ENCODE measurements at places on chromosomes 13 and 19. TPM values are rescaled to one million over a fixed set of nuclear protein-coding genes. Genes with fewer than 3 reads are reported as not detected.

The SMAD9 gene
- 0.08 TPM for total RNA-seq

The TUBB4A gene
- total RNA-seq = 3.0 TPM

The WDR88 gene
- not detected for total RNA-seq

The ASF1B gene
- 76.3 TPM for total RNA-seq

The SBSN gene
- not detected for total RNA-seq

The CLEC11A gene
- 0.83 TPM for total RNA-seq

The CABP5 gene
- total RNA-seq = not detected

The URAD gene
- total RNA-seq = not detected

The OSCAR gene
- total RNA-seq = not detected

The GNA15 gene
- 109 TPM for total RNA-seq

The CCDC61 gene
- 24.0 TPM for total RNA-seq

The MRPL34 gene
- 118 TPM for total RNA-seq

The OLFM4 gene
- not detected for total RNA-seq

The B3GNT3 gene
- not detected for total RNA-seq

The ATXN8OS gene
- not detected for total RNA-seq

DNA sequence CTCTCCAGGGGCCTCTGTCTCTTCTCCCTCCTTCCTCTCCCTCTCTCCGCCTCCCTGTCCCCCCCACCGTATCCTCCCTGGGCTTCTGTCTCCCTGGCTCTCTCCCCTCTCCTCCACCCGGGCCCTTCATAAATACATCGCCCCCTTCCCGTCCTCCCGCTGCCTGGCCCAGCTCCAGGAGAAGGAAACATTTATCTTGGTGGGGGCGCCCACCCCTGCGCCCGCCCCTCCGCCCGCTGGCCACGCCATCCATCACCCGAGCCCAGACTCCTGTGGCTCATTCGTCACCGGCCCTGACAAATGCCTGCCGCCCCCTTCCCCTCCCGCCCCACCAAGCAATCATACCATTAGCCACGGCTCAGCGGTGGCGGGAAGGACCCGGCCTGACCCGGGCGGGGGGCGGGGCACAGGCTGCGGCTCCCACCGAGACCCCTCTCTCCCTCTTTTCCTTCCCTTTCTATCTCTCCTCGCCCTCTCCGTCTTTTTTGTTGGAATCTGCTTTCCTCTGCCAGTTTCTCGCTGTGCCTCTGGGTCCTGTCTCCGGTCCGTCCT lies 2.6 kb upstream of the MEIS3 start:
- DNase-seq = no peak

DNA sequence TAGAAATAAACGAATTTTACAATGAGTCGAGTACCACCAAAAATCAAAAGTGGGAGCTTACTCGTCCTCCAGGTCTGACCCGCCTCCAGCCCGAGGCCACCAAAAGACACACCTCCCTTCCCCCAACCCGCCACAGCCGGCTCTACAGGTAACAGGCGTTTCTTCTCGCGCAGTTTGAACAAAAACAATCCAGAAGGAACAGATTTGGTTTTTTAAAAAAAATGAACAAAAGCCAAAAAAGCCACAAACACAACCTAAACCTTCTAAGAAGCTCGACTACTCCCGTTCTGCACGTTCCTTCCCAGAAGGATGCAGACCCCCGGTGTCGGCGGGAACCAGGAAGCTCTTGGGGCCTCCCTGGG lies 671 bp downstream of the ZDHHC20 start:
- peak; percentile 42 for DNase-seq

GRCh38 chr13:59458908-59459579 lies 704.7 kb downstream of the DIAPH3 start:
- DNase-seq = no peak

DNA sequence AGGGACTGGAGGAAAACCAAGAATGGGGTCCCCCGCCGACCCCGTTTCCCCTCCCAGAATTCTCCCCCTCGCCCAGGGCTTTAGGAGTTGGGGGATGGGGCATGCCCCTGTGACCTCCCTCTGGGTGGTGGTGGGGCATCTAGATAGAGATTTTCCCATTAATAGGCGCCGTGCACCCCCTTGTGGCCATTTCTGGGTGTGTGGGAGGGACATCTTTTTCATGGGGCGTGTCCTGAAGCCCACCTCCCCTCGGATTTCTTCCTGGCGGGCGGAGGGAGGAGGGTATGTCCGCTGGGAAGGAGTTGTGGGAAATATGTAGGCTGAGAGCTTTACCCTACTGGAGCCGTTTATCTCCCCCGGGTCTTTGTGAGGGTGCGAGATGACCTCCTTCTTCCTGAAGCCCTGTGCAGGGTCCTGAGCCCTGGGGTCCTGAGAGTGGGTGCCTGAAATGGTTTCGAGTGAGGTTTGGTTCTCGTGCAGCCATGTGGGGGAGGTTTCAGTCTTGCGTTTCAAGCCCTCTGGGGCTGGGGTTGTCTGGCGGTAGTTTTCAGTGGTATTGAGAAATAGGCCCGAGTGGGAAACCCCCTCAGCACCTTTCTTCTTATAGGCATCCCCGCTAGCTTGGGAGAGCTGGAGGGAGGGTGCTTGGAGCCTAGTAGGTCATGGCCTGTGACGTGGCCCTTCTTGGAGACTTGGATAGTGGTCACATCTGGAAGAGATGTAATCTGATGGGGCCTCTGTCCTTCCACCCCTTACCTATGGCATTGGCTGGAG lies 1.0 kb downstream of the PRMT1 start:
- DNase-seq = peak; percentile 66

DNA sequence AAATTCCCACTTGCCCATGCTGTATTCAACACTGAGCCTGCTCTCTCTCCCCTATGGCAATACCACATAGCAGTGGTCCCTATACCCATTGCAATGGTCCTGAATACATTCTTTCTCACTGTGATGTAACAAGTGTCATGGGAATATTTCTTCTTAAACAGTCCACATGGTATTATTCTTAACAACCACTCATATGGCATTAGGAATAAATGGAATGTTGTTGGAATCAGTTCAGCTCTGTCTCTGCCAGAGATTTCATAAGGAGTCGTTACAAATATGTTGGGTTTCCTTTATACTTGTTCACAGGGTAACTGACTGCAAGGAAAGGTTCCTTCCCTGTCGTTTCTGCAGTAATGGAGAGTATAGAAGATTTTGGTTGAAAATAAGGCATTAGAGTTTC lies 128.3 kb upstream of the SPATA13 start:
- no peak for DNase-seq

GRCh38 chr13:65540175-65540574 lies 1690.0 kb downstream of the PCDH9 start:
- no peak for DNase-seq

DNA sequence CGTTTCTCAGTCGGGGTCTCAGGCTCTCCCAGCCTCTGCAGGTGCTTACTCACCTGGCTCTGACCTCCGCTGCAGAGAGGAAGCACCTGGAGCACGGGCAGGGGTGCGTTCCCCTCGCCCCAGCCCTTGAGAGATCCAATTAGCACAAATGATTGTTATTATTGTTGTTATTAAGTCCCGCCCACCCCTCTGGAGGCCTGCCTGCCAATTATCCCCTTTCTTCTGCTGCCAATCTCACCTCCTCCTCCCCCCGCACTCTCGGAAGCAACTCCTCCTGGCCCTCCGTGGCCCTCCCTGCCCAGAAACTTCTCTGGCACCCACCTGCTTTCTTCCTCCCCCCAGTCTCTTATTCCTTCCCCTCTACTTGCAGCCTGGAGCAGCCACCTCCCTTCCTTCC lies 8.8 kb downstream of the ZNF787 start:
- no peak for DNase-seq

GRCh38 chr13:109148243-109148642 lies 518.8 kb downstream of the MYO16 start:
- DNase-seq = no peak

GRCh38 chr19:13396250-13397080 lies 109.8 kb downstream of the CACNA1A start:
- no peak for DNase-seq

DNA sequence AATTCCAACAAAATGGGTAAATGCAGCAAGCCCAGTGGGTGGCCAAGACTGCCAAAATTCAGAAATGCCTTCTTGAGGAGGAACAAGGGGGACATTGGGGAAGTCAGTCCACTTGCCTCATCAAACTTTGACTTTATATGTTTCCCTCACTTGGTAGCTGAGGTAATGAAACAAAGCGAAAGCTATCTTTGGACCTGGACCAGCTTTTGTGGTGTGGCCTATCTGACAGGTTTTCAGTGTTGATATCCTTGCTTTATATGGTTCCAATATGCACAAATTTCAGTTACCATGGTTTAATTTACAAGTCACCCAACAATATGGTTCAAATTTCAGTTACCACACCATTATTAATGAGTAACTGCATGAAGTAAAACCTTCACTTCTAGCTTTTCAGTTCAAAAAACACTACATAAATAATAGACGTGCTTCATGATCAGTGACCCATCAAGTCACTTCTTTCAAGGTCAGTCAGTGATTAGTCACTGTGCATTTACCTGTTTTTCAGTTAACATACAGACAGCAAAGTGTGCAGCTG lies 17.7 kb upstream of the POU4F1 start:
- DNase-seq = no peak

DNA sequence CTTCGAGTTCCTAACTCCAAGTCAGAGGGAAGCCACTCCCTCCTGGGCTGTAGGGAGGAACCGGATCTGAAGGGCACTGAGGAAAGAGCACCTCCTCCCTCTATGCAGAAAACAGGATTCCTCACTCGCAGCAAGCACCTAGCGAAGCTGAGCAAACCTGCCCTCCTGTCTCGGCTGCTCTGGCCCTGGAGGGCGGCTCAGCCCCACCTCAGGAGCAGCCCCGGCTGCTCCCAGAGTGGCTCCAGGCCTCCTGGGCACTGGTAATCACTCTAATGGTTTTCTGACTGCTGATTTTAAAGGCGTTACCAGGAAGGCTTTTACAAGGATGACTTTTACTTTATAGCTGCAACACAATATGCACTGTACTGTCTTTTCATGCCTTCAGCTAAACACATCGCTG lies 312.5 kb downstream of the TEX29 start:
- no peak for DNase-seq

- DNase-seq = no peak
These were observed 1.8 kb upstream of the CALR start for GRCh38 chr19:12936582-12936981.

GRCh38 chr19:2494447-2495129 lies 18.7 kb downstream of the GADD45B start:
- peak; percentile 47 for DNase-seq

GRCh38 chr19:7678971-7679751 lies 1.5 kb upstream of the TRAPPC5 start:
- DNase-seq = peak; percentile 46

- no peak for DNase-seq
These were observed 1671.5 kb upstream of the SLC10A2 start for GRCh38 chr13:104737713-104738112.

DNA sequence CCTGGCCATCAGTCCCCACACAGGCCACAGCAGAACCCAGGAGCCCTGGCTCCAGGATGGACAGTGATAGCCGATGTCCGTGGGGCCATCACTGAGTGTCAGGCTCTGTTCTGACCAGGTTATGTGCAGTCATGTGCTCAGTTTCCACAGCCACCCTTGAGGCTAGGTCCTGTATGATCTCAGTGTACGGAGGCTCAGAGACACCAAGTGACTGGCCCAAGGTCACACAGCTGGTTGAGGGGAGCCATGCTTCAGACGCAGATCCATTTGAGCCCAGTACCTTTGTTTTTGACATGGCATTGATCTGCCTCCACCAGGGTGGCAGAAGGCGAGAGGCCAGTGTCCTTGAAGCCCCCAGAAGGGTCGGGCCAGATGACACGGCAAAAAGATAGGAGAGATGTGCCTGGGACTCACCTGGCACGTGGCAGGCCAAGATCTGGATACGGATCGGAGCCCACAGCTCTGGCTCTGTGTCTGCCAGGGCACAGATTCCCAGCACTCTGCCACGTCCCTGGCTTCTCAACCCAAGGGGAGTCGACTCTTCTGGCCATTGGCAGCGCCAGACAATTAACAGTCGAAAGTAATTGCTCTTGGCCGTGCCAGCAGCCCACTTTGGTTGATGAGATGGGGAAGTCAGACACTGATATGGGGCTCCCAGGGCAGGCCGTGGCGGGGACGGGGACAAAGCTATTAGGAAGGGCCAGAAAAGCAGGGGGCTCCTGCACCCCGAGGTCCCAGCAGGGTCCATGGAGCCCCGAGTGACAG lies 15.6 kb downstream of the EVI5L start:
- no peak for DNase-seq

DNA sequence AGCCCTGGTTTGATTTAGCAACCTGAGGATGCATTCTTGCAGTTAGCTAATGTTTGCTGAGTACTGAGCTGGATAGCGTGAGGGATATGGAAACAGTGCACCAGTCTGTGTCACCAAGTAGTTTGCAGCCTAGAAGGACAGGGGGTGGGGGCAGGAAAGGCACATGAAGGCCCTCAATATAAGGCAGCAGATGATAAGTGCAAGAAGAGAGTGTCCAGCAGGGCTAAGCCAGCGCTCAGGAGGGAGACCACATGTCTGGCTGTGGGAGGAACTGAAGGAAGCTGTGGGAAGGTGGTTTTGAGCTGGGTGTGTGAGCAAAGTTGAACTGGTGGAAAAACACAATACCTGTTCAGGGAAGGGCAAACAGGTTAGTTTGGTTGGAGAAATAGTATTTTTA lies 1.7 kb downstream of the CXCL17 start:
- DNase-seq = no peak

- no peak for DNase-seq
These were observed 174.6 kb downstream of the SPRY2 start for GRCh38 chr13:80166352-80166751.

DNA sequence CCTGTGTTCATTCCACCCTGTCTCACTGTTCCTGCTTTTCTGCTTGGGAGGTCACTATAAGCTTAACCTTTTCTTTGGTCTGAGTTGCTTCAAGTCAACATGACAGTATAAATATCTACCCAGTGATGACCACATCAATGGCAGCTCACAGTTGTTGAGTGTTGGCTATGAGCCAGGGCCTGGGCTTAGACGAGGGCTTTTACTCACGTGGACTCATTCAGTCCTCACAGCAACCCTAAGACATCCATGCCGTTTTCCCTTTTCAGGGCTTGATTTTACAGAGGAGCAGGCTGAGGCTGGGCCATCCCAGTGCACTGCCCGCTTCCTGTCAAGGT lies 10.2 kb upstream of the CCDC97 start:
- no peak for DNase-seq

DNA sequence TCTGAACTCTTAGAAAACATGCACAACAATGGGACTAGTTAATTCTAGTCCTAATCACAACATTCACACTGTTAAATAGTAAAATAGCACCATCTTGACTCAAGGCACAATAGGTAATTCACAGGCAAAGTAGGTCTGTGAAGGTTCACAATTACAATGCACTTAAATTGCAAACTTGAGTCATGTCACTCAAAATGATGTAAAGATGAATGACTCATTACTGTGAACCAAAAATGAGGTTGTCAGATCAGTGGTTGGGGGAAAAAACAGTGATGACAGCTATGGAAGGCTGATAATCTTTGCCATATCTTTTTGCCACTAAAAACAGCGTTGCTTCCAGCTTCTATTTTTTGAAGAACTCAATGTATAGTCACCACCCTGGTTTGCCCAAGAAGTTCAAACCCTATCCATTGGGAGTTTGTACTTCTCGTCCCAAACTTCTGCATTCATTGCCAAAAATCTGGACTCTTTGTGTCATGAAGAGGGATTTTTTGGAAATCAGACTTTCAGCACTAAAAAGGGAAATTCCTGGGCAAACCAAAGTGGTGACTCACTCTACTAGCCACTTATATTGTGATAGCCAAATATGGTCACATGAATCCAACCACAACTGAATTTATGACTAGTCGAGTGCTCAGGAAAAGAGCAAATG lies 200.9 kb upstream of the TMTC4 start:
- DNase-seq = peak; percentile 4

GRCh38 chr13:99125326-99125915 lies 75.2 kb upstream of the UBAC2 start:
- DNase-seq = no peak

Data from activated T-helper 1 cell treated with anti-CD3 and anti-CD28 coated beads, Interleukin-12 subunit alpha, Interleukin-12 subunit beta, Interleukin-2, Interleukin-4 antibody, amounts not matched to agents 30 ng/mL and 10 ng/mL and 1 ng/mL, durations not matched to agents 14 hours and 24 hours and 36 hours (primary cell).